ENCODE measurements at places on chromosomes 6 and 20.

GRCh38 chr6:12034349-12034748, 22.2 kb downstream of the HIVEP1 start:
- no peak for DNase-seq

- no peak for DNase-seq
Measured at GRCh38 chr6:38686270-38687042, 16.5 kb downstream of the GLO1 start.

DNA sequence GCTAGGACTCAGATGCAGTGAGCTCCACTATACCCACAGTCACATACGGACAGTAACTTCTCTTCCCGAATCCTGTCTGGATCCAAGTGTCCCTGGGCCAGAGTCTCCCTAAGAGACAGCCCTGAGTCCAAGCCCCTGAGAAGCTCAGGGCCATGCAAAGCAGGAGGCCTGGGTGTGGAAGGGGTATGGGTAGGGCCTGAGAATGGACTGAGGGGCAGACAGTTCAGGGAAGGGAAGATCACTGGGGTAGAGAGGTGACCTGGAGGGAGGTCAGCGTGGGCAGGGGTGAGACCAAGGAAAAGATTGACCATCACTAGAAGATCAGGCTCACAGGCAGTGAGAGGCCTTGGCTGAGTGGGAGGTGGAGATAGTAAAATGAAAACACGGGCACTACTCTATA, 8.8 kb downstream of the RPS6KA2 start:
- DNase-seq = no peak

DNA sequence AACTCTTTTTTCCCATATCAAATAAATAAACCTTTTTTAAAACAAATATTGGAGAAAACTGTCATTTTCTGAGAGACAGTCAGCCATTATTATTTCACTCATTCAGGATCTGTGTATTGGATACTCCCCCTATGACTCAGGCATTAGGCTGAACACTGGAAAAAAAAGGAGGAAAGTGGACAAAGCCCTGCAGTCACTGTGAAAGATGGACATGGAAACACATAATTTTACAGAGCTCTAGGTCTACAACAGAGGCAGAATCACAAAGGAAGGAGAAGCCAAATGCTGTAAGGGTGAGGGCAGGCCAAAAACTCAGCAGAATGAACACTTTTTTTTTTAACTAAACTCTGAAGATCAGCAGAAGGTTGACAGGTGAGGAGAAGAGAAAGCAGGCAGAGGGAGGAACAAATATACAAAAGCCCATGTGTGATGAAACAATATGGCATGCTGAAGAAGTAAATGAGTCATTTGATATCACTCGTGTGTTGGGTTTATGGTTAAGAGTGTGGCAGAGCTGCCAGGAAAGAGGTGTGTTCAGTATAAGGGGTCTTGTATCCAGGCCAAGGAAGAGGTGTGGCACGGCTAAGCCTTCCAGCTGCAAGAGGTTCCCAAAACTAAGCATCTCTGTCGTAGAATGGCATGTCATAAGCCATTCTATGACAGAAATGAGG, 39.1 kb downstream of the EPB41L2 start:
- peak; percentile 8 for DNase-seq

DNA sequence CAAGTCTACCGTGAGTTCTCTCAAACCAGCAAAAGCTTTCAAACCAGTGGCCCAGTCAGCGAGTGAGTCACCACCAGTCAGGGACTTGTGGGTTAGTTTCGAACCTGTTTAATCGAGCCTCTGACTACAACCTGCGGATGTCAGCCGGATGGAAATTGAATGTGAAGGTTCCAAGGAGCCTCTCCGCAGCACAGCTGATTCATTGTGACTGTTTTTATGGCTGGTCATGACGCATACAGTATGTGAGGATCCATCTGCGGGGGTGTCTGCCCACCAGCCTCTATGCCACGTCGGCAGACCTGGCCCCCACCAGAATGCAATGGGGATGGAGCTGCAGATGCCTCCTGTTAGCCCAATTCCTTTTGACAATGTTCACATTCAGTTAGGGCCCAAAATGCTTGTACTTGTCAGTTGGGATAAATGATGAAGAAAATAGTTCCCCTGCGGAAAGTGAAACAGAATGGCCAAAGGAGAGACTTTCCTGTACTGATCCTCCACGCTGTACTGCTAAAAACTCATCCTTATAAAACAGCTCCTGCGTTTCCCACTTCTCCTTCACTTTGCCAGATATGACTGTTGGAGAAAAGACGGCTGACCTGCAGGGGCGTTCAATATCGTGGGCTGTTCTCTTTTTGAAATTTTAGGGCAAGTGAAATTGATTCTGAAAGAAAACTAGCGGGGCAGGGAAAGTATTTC, 206.6 kb downstream of the TFAP2B start:
- no peak for DNase-seq

DNA sequence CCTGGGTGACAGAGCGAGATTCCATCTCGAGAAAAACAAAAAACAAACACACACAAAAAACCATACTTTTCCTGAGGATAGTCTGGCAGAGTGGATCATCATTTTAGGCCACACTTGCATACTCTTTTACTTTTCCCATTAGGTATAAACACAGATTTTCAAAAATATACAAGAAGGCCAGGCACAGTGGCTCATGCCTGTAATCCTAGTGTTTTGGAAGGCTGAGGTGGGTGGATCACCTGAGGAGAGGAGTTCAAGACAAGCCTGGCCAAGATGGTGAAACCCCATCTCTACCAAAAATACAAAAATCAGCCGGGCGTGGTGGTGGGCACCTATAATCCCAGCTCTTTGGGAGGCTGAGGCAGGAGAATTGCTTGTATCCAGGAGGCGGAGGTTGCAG, 85.5 kb downstream of the ARHGAP18 start:
- no peak for DNase-seq

DNA sequence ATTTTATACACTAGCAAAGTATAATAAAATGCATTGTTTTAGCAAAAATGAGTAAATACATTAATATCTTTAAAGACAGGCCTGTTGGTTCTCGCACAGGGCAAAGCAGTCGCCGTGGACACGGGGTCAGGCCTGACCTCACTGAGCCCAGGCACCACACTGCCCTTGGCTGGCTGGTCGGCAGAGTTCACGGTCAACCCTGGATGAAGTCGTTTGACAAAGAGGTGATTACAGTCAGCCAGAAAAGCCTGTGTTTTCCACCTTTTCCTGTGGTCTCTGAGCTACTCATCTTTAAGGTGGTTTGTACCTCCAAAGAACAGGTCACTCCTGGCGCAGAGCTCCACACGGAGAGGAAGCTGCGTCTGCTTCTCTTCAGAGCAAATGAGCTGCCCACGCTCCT, 191.5 kb downstream of the DLL1 start:
- DNase-seq = no peak

DNA sequence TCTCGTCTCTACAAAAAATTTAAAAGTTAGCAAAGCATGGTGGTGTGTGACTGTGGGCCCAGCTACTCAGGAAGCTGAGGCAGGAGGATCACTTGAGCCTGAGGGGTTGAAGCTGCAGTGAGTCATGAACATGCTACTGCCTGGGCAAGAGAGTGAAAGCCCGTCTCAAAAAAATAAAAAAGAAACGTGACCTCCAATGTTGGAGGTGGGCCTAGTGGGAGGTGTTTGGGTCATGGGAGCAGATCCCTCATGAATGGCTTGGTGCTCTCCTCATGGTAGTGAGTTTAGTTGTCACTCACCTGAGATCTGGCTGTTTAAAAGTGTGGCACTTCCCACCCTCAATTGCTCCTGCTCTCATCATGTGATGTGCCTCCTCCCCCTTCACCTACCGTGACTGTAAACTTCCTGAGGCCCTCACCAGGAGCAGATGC, 24.3 kb downstream of the RBL1 start:
- DNase-seq = no peak

DNA sequence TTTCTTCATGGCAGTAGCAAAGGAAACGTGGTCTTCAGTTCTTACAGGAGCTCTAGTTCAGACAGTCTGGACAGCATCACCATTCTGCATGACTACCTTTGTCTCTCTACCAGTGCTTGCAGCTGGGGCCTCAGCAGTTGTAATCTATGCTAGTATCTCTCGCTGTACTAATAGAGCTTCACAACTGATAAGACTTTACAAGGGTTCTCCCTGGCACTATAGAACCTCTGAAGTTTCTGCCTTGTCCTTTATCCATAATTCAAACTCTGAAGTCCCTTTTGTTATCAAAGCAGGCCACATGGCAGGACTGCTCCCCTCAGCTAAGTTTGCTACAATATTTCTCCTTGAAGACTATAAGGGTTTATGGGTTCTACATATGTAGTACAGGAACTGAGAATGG, 842.1 kb upstream of the ADGRB3 start:
- DNase-seq = no peak

DNA sequence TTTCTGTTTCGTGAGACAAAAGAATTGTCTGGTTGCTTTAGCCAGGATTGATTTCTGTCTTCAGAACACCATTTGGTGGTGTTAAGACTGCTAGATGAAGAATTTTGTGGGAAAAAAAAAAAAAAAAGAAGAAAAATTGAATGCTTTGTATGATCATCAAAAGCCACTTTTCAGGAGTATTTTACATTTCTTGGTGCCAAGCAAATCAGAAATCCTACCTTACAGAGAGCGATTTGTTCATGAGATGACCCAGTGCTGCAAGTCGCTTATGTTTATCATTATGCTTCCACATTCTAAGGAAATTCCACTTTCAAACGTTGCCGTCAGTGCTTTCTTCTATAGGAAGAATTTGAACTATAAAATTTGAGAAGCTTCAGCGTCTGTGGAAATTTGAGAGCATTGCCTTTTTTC, 228.7 kb downstream of the BCKDHB start:
- DNase-seq = no peak

Data from NB4 (cell line).